Endothelial cell of umbilical vein (primary cell): ENCODE measurements at places on chromosomes 4 and X.

GRCh38 chr4:38860788-38861424 lies 4.3 kb upstream of the TLR6 start:
- DNase-seq: peak; percentile 34

DNA sequence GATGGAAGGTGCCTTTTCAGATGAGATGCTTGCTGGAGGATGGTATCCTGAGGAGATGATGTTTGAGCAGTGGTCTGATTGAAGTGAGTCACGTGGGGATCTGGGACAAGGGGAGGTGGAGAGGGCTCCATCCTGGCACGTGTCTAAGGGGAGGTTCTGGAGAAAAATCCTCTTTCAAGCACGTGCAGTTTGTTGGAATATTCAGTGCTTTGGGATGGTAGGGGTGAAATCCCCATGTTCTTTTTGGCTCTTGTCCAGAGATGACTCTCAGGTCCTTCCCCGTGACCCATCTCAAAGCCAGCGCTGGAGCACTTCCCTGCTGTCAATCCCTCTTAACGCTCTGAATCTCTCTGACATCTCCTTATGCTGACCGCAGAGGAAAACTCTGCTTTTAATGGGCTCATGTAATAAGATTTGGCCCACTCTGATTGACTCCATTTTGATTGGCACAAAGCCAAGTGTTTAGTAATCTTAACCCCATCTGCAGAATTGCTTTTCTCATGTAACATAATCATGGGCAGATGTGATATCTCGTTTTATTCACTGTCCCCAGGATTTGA lies 10.8 kb upstream of the KLKB1 start:
- DNase-seq: no peak

DNA sequence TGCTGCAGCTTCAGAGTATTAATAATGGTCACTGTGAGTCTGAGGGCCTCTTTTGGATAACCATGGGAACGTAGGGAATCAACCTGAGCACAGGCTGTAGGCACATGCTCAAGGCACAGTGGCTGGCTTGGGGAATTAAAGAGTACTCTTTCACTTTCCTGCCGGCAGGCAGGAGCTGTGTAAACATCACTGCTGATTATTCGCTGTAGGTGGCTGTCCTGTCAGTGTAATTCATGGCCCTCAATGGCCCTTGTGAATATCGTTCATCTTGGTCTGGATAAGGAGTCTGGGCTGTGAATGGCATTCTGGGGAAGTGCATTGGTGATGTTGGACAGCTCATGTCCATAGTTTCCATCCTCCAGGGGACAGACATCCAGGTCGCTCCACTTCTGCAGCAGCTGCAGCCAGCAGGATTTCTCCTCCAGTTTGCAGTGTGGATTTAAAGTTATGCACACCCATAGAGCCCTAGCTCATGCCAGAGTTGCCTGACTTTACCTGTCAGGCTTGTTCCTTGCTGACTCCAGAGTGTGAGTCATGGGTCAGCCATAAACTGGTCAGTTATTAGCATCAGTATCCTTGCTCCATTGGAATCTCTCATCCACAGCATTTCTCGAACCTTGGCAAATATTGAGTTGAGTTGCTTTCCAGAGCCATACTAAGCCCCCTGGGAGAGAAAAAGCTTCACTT lies 43.0 kb downstream of the C4orf33 start:
- DNase-seq: no peak

DNA sequence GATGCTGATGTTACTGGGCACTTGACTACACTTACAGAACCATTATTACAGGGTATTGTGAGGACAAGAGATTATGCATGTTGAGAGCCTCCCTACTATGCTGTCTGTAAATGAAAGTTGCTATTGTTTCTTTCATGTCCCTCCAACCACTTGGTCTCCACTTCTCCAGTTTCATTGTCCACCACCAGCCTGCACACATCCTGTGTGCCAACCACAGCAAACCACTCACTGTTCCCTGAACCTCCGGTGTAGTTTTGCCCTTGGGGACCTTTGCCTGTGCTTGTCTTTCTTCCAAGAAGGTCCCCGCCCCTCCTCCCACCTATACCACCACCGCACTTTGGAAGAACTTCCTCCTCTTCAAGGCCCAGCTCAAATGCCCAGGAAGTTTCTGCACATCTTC lies 43.1 kb upstream of the AFF2 start:
- DNase-seq: no peak

- DNase-seq: no peak
Observed at GRCh38 chr4:107575243-107575642, 144.8 kb downstream of the PAPSS1 start.

GRCh38 chr4:39045827-39046221 lies 13.6 kb upstream of the TMEM156 start:
- no peak for DNase-seq

DNA sequence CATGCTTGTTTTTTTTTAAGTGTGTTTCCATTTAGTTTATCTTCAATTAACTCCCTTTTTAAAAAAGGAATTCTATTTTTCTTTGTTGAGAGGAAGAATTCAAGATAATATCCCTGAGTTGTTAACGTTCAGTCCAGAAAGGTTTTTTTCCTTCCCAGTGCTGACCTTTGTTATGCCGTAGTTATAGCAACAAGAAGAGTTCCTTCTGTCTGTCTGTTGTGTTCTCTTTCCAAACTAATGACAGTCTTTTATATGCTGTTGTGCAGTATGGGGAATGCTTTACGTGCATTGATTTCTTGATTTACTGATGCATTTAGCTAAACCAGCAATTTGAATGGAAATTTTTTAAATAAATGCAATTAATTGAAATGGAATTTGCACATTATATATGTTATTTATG lies 6.6 kb upstream of the CXXC4 start:
- DNase-seq: no peak

DNA sequence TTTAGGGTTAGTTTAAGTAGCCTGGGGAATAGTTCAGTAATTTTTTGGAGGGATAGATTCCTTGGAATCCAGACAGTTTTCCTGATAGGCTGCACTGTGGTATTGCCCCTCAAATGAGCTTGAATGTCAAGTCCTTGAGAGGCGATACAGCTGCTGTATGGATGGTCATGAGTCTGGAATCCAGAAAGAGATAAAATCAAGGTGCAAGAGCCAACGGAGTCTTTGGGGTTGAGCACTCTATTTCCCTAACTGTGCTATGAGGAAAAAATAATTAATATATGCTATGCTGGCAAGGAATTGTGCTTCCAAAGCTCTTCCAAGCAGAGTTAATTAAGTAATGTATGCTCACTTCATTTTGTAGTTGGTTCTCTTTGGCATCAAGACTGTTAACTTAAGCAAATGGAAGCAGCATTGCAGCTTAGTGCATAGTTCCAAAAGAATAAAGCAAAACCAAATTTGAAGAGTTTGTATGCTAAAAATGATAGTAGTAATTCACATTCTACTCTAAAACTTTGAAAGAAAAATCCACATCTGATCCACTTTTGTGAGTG lies 48.8 kb downstream of the LIMCH1 start:
- no peak for DNase-seq

GRCh38 chr4:137393044-137393443 lies 139.2 kb downstream of the PCDH18 start:
- no peak for DNase-seq

- no peak for DNase-seq
Observed at GRCh38 chr4:25019501-25019900, 11.2 kb downstream of the LGI2 start.

GRCh38 chrX:78199851-78200250 lies 60.4 kb upstream of the TAF9B start:
- DNase-seq: peak; percentile 21

DNA sequence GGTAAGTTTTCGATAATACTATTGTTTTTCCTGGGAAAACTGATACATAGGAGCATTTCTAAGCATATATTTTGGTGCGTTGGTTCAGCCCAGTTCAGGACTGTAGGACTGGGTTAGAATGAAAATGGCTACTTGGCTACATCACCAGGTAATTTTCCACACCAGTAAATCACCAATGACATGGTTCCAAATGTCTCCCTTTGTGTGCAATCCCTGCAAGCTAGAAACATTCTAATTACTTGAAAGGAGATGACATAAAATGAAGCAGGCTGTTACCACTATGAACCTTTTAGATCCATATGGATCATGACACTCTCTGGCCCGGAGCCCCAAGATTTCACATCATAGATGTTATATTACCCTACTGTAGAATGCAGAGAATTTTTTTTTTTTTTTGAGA lies 577.4 kb upstream of the FTHL17 start:
- no peak for DNase-seq

- peak; percentile 94 for DNase-seq
Observed at GRCh38 chr4:158775091-158775651, 6.3 kb downstream of the FNIP2 start.

- DNase-seq: no peak
Observed at GRCh38 chr4:184889666-184890335, 64.0 kb upstream of the ACSL1 start.

DNA sequence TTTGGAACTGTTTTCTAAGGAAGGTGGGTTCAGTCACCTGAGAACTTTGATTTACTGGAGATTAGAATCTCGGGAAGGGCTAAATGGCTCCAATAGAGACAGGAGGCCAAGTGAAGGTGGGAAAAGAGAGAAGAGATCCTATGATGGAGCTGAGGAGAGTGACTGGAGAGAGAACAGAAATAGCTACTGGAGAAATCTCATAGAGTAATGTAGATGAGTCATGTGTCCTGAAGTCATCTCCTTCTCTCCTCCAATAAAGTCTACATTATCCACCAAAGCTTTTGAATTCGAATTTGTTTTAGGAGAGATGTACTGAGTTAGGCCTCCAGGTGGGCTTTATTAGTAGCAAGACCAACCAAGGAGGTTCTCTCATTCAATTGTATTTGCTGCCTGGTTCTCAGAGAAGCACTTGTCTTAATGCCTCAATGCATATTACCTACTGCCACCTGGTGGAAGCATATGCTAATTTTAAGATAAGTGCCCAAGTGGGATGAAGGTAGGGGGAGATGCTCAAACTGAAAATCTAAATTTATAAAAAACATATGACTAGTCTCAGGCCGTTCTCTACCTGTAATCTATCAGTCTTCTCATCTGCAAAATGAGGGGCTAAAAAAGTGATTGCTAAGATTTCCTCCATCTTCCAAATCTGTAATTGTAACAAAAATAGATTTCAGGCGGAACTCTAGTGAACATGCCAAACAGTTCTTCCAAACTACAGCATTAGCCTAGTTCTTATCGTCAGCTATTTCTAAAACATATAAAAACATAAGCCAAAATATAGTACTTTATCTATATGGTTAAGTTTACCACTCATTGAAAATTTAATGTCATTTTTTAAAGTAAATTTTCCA lies 24.4 kb downstream of the TXK start:
- DNase-seq: peak; percentile 66

GRCh38 chr4:74370912-74371311 lies 6.0 kb downstream of the EREG start:
- DNase-seq: peak; percentile 60

GRCh38 chr4:65880594-65880993 lies 210.3 kb upstream of the EPHA5 start:
- DNase-seq: no peak

DNA sequence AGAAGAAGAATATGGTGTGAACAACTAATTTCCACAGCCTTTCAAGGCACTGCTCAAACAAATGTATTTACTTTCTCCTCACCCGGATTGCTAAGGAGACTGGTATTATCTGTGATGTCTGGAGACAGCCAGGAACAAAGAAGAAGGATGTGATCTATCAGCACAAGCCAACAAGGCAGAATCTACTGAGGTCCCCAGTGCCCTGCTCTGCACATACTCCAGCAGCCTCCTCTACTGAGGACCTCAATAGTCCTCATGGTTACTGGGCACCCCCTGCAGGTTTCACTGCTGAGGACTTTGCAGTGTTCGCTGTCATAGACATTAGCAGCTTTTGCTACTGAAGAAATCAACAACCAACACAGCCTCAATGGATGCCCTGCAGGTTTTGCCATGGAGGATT lies 930.1 kb downstream of the ADGRL3 start:
- no peak for DNase-seq

- peak; percentile 36 for DNase-seq
Observed at GRCh38 chrX:43655151-43656004, 721 bp upstream of the MAOA start.

DNA sequence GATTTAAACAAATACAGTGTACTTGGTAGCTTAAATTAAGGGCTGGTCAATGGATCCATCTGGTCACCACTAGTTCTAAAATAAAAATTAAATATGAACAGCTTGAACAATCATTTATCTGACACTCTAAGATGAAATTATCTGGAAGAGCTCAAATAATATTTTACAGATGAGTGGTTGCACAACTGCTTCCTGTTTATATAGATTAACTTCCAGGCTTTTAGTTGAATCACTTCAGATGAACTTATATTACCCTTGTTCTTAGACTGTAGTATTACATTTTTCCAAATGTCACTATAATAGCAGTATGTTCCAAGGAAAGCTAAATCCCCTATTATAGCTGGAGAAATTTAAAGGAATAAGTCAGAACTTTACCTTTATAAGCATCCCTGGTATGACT lies 92.4 kb upstream of the SMIM10 start:
- peak; percentile 40 for DNase-seq

DNA sequence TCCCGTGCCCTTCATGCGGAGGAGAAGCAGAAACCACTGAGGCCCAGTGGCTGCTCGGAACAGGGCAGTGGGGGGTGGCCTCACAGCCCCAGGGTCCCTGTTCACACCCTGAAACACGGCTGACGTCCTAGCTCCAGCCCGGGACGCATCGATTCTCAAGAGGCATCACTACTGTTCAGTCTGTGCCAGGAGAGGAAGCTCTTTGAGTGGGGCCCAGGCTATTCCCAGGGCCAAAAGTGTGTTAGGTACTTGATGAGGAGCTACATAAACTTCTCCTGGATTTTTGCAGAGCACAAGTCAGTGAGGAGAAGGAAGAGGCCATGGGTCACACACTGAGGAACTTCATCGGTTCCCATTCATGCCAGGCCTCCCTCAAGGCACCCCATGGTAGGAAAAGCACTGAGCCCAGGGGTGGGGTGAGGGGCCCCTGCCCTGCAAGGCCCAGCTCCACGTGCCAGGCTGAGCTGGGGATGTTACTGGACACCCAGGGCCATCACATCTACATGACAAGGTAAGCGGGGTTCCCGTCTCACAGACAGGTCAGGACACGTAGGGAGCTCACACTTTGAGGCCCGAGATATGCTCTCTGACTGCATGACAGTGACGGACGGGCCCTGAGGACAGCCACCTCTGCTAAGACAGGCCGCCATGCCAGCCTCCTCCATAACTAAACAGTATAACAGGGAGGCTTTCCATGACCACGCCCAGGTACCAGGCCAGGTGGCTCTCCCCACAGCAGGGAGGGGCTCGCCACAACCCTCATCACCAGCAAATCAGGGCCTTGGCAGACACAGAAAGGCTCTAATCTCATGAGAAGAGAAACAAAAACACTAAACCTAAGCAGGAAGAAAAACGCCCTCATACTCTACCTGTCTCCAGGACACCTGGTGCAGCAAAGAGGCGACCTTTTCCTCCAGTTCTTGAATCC lies 12.4 kb downstream of the TNIP2 start:
- DNase-seq: no peak

DNA sequence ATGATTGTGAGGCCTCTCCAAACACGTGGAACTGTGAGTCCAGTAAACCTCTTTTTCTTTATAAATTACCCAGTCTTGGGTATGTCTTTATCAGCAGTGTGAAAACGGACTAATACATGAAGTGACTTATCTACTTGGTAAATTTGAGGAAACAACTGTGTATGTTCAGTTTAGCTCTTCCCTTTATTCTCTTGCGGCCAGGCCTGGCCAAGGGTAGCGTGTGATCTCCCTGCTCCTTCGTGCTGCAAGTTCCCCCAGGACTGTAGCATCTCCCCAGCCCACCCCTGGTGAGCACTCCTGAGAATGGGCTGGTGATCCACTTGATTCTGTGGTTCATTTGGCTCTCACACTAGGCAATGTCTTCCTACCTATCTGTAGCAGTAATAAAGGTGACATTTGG lies 53.2 kb upstream of the CHRNA9 start:
- no peak for DNase-seq
